Psoas muscle (tissue), 8 donors: ENCODE measurements at places on chromosomes 7 and 10. TPM values are rescaled to one million over a fixed set of nuclear protein-coding genes. Genes with fewer than 3 reads are reported as not detected.

- DNase-seq: no peak
Observed at GRCh38 chr7:21256310-21256877, 171.5 kb upstream of the SP4 start.

- DNase-seq: no peak
Observed at GRCh38 chr10:66257801-66258200, 668.0 kb upstream of the LRRTM3 start.

DNA sequence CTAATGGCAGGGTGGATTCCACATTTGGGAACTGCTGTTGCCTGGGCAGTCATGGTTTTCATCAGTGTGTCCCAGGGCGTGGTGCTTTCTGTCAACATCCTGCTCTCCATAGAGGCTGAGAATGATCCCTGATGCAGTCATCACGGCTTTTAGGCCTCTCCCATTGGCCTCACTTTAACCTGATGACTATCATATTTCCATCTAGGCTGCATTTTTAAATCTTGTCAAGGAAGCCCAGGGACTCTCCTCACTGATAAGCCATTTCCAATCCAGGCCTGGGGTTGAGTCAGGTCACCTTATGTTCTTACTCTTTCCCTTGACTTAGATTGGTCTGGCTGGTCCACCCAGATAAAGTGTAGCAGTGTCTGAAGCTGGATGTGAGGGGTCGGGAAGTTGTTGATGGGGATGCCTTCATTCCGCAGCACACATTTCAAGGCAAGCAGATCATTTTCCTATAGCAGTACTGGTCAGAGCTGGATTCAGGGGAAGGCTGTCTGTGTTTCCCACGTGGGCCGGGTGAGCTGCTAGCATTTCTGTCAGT lies 177.0 kb downstream of the AUTS2 start:
- DNase-seq: peak; percentile 26

DNA sequence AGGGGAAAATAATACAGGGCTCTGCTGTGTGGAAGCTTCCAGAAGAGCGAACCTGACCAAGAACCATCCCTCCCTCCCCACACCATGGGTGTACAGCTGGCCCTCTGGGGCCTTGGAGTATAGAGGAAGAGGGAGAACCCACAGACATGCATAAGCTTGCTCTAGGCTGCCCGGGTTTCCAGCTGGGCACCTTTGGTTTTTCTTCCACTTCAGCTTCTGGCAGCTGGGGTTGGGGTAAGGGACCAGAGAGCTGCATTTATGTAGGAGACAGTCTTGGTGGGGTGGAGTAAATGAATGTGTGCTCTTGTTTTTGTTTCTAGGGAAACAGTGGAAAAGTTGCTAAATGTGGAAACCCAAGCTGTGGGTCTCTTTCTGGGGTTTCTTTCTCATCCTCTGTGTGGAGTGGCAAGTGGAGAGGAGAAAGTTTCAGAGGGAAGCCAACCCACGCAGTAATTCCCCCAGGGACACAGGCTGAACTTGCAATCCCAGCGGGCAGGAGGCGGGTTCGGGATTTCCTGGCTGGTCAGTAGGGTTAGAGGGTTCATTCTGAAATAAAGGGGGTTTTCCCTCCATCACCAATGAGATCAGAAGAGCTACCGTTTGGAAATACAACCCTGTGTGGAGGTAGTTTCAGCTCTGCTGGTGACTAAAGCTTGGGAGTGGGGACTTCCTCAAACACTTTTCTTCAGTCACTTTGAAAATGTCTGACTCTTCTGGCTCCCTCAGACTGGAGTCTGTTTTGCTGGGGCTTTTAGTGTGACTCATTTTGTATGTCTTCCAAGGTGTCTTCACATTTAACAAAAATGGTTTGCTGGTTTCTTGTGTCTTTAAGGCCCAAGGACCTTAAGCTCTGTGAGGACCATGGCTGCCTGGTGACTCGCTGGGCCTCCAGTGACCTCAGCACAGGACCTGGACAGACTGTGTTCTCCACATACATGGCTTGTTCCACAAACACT lies 22.2 kb upstream of the SRGN start:
- peak; percentile 51 for DNase-seq

DNA sequence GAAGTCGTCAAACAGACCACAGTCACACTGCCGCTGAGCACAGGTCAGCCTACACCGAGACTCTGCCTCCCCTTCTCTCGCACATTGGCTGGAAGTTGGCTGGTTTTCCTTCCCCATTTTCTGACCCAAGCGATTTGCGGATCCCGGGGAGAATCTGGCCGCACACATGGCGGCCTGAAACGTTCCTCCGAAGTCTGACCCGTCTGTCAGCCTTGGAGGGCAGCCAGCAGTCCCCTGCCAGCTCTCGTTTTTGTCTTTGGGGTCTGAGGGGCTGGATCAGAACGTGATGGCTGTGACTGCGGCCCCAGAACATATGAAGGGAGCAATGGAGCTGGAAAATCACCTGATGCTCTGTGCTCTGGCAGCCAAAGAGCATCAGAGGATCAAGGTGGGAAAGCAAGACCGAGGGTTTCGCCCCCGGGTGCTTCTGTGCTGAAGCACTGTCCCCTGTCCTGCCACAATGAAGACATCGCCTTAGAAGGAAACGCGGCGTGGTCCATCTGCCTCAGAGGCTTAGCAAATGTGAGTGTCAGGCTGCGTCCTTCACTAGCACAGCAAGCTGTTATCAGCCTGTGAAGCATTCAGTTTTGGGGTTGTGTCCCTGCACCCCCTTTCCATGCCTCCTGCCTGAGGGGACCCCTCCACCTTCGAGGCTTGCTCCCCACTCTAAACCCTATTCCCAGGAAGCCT lies 119.3 kb upstream of the SHH start:
- DNase-seq: no peak

- no peak for DNase-seq
Observed at GRCh38 chr7:39069031-39069430, 91.3 kb downstream of the POU6F2 start.

GRCh38 chr10:71289421-71290130 lies 29.5 kb upstream of the SLC29A3 start:
- peak; percentile 67 for DNase-seq

The PRXL2A gene
- 35.8 TPM for total RNA-seq

DNA sequence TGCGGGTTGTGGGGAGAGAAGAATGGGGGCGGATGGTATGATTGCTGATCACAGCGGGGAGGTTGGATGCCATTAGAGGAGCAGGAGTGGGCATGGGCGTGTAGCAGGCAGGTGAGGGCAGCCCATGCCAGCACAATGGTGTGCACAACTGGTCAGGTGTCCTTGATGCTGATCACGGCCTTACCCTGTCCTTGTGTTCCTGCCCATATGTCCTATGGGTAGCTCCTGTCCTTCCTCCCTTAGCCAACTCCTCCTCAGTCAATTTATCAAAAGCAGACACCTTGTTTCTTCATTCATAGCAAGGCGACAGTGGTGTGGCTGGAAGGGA lies 30.7 kb downstream of the WDR86 start:
- DNase-seq: no peak

- no peak for DNase-seq
Observed at GRCh38 chr10:127852456-127852855, 40.3 kb downstream of the CLRN3 start.

DNA sequence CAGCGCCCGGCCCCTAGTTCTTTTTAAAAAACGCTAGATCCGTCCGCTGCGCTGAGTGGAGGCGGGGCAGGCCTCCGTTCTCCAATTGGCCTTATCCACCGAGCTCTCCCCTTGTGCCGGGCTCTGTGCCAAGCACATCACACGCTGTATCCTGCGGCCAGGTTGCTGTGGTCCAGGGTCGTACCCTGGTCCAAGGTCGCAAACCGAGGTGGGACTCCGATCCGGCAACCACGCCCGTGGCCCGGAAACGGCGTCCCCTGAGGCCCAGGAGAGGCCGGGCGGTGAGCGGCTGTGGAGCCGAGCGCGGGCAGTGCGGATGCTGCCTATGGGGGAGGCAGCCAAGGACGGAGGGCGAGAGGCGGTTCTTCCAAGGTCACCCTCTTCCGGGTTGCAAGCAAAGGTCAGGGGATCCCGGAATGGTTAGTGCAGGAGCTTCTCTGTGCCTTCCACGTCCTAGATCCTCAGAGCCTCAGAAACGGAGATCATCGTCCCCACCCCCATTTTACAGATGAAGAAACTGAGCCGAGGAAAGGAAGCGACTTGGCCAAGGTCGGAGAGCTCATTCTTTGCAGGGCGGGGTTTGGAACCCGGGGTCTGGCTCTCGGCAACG lies 72.4 kb upstream of the LRRC4 start:
- DNase-seq: peak; percentile 54

DNA sequence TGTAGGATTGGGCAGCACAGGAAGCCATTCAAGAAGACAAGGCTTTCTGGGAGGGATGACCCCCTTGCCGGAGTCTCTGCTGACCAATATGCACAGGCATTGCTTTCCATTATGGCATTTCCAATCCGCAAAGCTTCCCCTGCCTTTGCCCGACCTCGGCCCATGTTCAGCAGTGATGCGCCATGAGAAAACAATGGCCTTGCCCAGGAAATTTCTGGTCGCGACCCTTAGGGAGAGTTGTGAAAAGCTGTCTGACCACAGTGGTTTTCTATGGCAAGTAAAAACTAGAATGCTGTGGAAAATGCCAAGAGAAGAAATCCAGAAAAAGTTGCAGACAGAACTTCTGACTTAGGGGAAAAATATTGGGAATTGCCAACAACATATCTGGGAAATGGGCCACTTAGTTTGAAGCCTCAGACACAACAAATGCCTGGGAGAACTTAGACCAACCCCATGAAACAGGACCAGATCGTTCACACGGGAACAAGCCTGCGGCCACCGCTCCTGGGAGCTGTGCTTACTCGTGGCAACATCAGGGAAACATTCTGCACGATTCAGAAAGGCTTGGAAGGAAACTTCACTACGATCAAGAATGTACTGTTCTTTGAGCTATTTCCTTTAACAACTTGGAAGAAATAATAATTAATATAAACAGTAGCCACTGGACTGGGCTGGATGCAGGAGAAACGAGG lies 512.4 kb downstream of the TNS3 start:
- no peak for DNase-seq

The ZNF503 gene
- 4.1 TPM for total RNA-seq

DNA sequence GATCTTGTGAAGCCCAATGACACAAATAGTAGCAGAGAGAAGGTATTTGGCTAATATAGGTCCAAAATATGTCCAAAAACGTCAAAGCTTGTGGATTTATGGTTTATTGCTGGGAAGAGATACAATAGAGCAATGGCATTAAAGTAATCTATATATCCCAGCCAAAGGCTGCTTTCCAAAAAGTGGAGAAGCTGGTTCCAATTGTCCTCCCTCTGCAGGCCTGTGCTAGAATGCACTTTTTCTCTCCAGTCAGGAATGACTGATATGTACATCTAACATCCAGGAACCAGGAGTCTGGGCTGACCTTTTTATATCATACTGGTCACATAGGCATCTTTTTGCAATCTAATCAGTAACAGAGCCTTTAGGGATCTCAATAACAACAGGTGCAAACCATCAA lies 167.1 kb upstream of the FAM3C start:
- DNase-seq: no peak

GRCh38 chr7:118974836-118975235 lies 750.3 kb downstream of the ANKRD7 start:
- DNase-seq: no peak

DNA sequence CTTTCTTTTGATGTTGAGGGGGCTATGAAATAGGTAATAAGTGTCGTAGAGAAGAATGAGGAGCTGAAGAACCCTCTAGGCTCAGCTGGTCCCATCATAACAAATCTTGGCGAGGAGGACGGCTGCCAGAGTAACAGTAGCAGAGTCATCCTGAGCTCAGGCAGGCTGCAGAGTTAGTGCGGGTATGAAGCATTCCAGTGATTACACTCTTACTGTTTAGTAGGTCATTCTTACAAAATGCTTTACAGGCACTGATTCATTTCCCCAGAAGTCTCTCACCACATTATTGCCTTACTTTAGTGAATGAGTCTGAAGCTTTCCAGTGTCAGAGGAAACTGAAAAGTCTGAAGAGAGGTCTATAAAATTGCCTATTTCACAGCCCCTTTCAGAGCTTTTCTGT lies 43.9 kb upstream of the GPR158 start:
- DNase-seq: no peak
